ENCODE measurements at places on chromosomes 5 and 9.
A peak's percentile ranks its signal among the peaks of the same experiment; 100 is the strongest.

GRCh38 chr5:79630444-79630843 is 18.2 kb downstream of the TENT2 start:
- DNase-seq: no peak

DNA sequence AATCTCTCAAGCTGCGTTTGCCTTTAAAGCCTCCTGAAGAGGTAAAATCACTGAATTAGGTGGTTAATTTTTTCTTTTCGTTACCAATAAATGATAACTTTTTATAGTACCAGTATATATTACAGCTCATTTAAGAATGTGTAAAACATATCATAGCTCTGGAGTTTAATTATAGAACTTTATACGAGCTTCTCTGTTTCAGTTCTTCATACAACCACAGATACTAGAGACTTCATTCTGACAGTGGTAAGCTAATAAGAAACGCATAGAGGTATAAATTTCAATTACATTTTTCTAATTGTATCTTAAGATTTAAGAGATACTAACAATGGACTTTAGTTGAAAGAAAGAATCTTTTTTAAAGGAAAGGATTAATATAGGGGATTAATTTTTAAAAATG is 73.9 kb downstream of the PBX3 start:
- DNase-seq: no peak

- DNase-seq: no peak
These were observed 47.0 kb upstream of the PLIN2 start for GRCh38 chr9:19174127-19174912.

DNA sequence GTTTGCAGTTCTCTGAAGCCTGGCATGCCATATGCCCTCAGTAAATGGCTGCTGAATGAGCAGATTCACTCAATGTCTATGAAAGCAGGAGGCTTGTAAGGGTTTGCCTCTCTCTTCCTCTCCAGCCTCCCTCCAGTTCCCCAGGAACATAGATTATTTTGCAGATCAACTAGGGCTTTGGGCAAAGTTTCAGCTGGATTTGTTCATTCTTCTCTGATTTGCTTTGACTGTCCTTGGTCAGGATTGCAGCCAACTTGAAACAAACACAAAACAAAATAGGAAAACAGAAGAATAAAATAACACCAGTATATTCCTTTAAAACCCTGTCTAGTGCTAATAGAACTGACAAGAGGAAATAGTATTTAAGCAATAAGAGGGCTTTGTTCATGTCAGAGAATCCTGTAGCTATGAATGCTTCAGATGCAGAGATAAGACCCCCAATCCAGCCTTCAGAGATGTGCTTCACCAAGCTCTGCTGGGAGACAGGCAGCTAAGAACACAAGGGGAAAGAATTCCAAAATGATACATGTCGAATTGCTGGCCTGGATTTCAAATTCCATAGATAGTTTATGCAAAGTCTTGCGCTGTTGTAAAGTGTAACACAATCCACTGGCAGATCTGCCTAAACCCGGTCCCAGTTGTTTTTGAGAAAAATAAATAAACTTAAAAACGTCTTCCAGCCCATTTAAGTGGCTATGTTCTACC is 174.3 kb downstream of the PAPPA start:
- DNase-seq: no peak

DNA sequence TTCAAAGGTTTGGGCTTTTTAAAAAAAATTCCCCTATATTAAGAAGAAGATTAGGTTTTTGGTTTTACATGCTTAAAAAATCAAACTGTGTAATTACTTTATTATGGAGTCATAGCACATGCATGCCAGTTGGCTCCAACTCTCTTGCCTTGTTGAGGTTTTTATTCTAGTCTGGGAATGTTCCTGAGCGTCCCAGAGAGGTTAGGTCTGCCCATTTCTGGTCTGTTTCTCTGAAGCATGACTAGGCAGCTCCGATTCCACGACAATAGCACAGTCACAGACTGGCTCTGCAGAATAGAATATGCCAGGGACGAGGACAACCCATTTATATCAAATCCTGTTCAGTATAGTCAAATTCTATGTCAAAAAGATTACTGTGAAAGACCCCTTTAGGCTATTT is 217.0 kb downstream of the PCSK5 start:
- no peak for DNase-seq

GRCh38 chr9:134826336-134827285 is 54.0 kb upstream of the FCN2 start:
- DNase-seq: no peak

- no peak for DNase-seq
These were observed 76.7 kb downstream of the ANXA2R start for GRCh38 chr5:42963412-42963811.

DNA sequence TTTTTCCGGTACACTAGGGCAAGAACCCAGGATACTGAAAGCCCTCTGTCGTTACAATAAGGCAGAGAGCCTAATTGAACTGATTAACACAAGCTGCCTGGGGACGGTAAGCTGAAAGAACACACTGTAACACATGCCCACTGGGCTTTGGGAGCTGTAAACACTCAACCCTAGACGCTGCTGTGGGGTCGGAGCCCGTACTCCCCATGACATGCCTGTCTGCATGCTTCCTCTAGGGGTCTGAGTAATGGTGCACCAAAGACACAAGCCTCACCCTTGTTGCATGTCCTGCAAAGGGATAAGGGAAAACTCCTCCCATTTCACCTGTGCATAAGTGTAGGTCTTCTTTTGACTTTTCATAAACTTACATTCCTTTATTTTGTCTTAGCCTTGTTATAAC is 194.0 kb downstream of the FBXL7 start:
- no peak for DNase-seq

DNA sequence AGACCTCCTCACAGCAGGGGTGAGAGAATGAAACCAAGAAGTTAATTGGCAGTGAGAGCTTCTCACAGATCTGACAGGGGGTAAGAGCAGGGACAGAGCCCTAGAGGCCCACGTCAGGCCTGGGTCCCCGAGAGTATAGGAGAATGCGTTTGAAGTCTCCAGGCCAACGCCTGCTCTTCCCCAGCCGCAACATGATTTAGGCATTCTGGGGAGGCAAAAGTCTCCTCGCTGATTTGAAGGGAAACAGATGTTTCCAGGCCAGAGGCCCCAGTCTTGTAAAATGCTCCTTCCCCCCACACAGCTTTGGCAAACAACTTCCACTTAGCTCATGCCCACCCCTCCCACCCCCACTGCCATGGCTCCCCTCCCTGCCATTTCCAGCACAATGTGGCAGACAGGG is 239.2 kb upstream of the TRIM32 start:
- no peak for DNase-seq

GRCh38 chr5:132389585-132390286 is 20.2 kb downstream of the SLC22A5 start:
- DNase-seq: no peak

- DNase-seq: no peak
These were observed 180.5 kb downstream of the CNTLN start for GRCh38 chr9:17315341-17315740.

- DNase-seq: no peak
These were observed 11.6 kb upstream of the RETREG1 start for GRCh38 chr5:16628376-16628775.

- DNase-seq: no peak
These were observed 56.2 kb upstream of the PIK3R1 start for GRCh38 chr5:68159224-68159951.

GRCh38 chr5:30918171-30918570 is 275.3 kb upstream of the CDH6 start:
- no peak for DNase-seq

- no peak for DNase-seq
These were observed 32.1 kb upstream of the GLRA1 start for GRCh38 chr5:151956725-151957124.

DNA sequence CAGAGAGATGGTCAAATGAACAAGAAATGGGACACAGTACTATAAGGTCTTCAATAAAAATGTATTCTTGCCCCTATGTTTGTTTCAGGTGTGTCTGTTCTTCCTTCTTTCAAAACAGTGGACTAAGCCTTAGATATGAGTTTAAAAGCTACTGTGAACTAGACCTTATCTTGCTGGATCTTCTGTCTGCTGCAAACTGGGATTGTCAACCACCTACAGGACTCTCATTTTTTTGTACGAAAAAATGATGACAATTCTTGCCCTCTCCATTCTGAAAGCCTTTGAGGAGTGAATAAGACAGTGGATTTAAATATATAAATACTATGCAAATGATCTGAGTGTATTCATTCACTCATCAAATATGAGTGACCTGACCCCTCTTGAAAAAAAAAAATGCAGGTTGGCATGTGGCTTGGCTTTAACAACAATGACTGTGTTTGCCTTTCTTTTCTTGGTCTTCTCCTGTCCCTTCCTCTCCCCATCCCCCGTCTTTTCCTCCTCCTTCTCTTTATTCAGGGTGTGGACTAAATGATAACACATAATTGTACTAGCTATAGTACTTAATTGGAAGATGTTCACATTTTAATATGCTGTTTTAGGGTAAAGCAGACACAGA is 235.5 kb upstream of the TRIM32 start:
- DNase-seq: no peak

DNA sequence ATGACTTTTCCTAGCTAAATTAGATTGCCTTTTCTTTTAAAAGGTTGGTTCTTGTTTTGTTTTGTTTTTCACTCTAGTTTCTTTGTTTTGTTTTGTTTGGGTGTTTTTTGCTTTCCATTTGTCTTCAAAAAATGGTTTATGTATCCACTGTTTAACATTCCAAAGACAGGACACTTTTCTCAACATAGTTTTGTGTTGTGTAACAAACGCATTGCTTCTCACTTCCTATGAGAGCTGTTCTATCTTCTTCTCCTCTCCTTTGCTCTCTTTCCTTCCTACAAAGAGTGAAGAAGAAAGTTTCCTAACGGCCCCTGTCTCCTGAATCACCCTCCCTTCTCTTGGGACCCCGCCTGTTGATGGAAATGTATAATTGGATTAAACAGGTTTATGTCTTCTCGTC is 539.7 kb downstream of the ACTL7B start:
- DNase-seq: no peak

DNA sequence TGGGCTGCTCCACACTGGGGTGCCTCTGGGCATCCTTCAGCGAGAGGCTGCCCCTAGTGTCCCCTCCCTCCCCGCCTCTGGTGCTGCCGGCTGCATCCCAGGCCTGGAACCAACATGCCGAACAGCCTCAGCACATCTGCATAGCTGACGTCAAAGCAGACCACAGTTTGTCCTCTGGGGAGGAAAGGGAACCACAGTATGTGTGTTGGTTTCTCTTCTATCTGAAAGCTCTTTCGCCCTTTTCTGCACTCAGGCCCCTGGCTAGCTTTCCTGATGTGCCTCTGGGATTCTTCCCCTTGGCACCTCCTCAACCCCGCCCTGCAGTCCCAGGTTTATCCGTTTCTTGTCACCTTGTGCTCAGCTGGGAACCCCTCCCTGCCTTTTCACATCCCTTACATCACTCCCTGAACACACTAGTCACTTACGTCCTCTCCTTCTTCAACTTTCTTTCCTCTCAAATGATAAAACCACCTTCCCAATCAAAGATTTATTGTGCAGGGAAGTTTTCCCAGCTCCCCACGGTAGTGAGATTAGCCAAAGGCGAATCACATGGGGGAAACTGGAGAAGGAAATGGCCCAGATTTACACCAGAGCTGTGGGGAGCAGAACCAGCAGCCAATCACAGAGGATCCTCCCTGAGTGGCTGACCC is 35.5 kb upstream of the B4GALT1 start:
- peak; percentile 6 for DNase-seq

DNA sequence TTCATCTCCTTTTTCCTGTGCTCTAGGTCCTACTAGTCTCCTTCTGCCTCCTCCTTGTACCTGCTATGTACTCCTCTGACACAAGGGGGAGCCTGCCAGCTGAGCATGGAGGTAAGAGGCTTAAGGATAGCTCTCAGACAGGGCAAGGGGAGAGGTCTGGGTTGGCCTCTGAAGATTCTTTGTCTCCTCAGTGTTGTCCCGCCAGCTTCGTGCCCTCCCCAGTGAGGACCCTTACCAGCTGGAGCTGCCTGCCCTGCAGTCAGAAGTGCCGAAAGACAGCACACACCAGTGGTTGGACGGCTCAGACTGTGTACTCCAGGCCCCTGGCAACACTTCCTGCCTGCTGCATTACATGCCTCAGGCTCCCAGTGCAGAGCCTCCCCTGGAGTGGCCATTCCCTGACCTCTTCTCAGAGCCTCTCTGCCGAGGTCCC is 3.8 kb downstream of the CREB3 start:
- DNase-seq: peak; percentile 54

GRCh38 chr5:119949426-119949999 is 320.2 kb downstream of the FAM170A start:
- DNase-seq: no peak

- no peak for DNase-seq
These were observed 142.9 kb downstream of the BNC2 start for GRCh38 chr9:16727452-16728136.

DNA sequence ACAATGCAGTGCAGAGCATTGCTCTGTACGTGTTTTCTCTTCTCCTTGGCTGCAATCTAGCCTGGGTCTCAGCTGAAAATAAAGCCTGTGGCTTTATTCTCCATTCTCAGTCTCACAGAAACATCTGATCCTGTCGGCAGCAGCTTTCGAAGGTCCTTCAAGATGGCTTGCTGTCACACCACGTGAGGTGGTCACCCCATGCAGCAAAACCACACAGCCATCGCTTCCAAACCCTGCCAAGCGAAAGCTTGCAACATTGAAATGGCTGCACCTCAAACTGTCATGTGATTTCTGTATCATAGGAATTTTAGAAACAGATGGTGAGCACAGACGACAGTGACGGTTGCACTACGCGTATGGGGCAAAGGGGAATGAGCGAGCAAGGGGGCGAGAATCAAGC is 98.5 kb upstream of the SMARCA2 start:
- DNase-seq: no peak

- DNase-seq: no peak
These were observed 13.7 kb upstream of the PSMB7 start for GRCh38 chr9:124428751-124429529.

DNA sequence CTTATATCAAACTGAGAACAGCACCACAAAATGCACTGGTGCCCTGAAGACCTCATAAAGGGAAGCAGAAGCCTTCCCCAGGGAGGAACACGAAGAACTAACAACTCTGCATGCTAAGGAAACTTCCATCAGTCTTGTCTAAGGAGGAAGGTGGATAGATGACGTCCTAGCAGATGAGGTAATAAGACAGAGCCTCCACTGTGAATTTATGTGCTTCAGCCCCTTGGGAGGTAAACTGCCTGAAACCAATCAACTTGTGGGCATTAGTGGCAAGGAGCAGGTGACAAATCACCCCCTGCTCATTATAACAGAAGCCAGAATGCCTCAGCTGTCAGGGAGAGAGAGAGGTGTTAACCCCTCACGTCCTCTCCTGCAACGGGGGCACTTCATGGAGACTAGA is 48.9 kb upstream of the SPIN1 start:
- no peak for DNase-seq

- DNase-seq: no peak
These were observed at the start of gene PDGFRB for GRCh38 chr5:150155258-150156026. Gene PDGFRB, minus strand, starts transcription at chr5:150155845. Its CDS starts 18,798 bp downstream, at chr5:150137047.

DNA sequence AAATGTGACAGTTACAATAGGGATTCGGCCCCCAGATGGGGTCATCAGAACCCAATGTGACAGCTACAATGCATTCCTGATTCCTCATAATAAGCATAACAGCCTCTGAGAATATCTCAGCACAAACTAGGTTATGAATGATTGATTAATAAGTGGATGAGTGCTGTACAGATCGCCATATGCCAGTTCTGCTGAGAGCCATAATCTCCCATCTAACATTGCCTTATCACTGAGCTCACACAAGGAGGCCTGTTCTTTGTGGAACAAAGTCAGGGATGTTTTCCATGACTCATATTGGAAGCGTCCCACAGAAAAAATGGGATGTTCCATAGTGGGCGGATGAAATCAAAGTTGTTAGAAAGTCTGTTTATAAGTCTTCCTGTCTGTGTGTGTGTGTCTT is 89.6 kb downstream of the KIF4B start:
- no peak for DNase-seq

GRCh38 chr5:139696894-139697658 is 48.9 kb downstream of the CXXC5 start:
- DNase-seq: peak; percentile 24

- no peak for DNase-seq
These were observed 238.7 kb downstream of the AGTPBP1 start for GRCh38 chr9:85502815-85503655.
